ENCODE measurements at places on chromosomes 3 and 15. TPM values are rescaled to one million over a fixed set of nuclear protein-coding genes. Genes with fewer than 3 reads are reported as not detected.

- no peak for DNase-seq
Observed at GRCh38 chr3:180036092-180036670, 556 bp downstream of the PEX5L start.

DNA sequence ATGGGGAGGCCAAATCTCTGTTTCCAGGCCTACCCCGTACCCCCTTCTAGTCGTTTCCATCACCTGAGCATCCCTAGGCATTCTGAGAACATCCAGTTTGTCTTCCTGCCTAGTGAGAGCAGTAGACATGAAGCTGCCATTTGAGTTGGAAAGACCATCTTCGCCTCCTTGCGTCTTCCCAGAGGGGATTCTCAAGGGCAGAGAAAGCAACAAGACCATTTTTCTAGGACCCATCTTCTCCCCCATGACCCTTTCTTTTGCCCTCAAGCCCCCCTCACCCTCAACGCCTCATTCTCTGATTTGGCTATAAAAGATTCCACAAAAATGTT, 148.7 kb upstream of the BHLHE40 start:
- no peak for DNase-seq

GRCh38 chr15:80462836-80463512, 58.8 kb downstream of the ARNT2 start:
- DNase-seq: no peak

GRCh38 chr3:135929670-135930069, 35.9 kb upstream of the PPP2R3A start:
- no peak for DNase-seq

PLA2G4F gene
- 0.30 TPM for total RNA-seq

- no peak for DNase-seq
Observed at GRCh38 chr15:35023804-35024203, 35.7 kb upstream of the ZNF770 start.

- no peak for DNase-seq
Observed at GRCh38 chr3:121819236-121819635, 15.6 kb downstream of the IQCB1 start.

DISP2 gene
- 0.26 TPM for total RNA-seq

- no peak for DNase-seq
Observed at GRCh38 chr3:81723732-81724313, 37.6 kb downstream of the GBE1 start.

- no peak for DNase-seq
Observed at GRCh38 chr3:65564483-65564882, 474.2 kb downstream of the MAGI1 start.

CHRNA7 gene
- total RNA-seq: not detected

MCTP2 gene
- total RNA-seq: 14.2 TPM

- DNase-seq: no peak
Observed at GRCh38 chr15:66715181-66715624, 13.2 kb downstream of the SMAD6 start.

- peak; percentile 59 for DNase-seq
Observed at GRCh38 chr3:195863121-195864061, 45.0 kb downstream of the TNK2 start.

- no peak for DNase-seq
Observed at GRCh38 chr15:37076543-37076942, 23.8 kb downstream of the MEIS2 start.

RNF111 gene
- total RNA-seq: 22.6 TPM

- DNase-seq: no peak
Observed at GRCh38 chr3:10389995-10390394, 69.1 kb upstream of the SEC13 start.

C15orf62 gene
- 0.53 TPM for total RNA-seq

CACNA2D3 gene
- total RNA-seq: not detected

- no peak for DNase-seq
Observed at GRCh38 chr15:55555089-55555488, 33.1 kb downstream of the PYGO1 start.

- DNase-seq: no peak
Observed at GRCh38 chr3:57086201-57086600, 25.7 kb downstream of the SPATA12 start.

- DNase-seq: no peak
Observed at GRCh38 chr15:34365091-34365825, 1.7 kb downstream of the LPCAT4 start.

PYGO1 gene
- total RNA-seq: 0.05 TPM

GXYLT2 gene
- not detected for total RNA-seq

SNX22 gene
- total RNA-seq: 0.26 TPM

- DNase-seq: no peak
Observed at GRCh38 chr3:124461838-124462632, 268.2 kb upstream of the UMPS start.

- peak; percentile 11 for DNase-seq
Observed at GRCh38 chr3:188092648-188093047, 61.3 kb upstream of the LPP start.

ADAMTSL3 gene
- total RNA-seq: not detected

ZNF385D gene
- total RNA-seq: not detected

- no peak for DNase-seq
Observed at GRCh38 chr3:184200825-184201224, 14.8 kb downstream of the ABCF3 start.

- DNase-seq: no peak
Observed at GRCh38 chr3:123330441-123330991, 118.4 kb downstream of the ADCY5 start.

DNA sequence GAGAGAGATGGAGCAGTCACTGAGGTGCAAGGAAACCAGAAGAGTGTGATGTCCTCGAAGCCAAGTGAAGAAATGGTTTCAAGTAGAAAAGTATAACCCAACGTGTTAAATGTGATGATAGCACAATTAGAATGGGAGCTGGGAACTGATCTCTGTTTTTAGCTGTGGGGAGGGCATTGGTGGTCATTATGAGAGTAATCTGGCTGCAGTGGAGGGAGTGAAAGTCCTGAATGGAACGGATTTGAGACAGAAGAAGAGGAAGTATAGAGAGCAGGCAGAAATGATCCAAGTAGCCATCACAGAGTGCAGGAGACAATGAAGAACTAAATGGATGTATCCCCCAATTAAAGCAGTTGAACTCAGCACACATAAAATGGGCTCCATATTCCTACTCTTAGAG, 235.3 kb downstream of the IGSF11 start:
- DNase-seq: no peak

DNA sequence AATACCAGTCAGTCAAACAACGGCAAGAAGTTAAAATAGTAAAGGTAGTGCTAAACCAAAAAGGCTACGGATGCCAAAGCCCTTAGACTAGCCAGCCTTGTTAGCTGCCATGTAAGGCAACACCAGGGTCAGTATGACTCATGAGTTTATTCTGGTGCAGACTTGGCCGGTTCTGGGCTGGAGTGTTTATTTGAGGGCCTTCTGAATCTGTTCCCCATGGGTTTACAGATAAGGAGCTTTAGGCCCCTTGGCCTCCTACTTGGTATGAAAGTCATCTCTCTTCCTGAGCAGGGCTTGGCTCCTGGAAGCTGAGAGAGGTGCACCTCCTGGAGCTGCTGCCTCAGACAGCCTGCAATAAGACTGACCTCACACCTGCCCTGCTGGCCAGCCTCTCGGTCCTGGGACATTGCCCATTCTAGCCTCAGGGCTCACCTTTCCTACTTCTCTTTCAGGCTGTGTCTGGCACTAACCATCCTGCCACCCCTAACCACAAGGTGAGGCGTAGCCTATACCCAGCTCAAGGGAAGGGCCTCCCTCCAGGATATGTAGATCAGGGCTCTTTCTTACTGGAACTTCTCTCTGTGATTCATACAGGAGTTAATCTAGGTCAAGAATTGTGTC, 10.4 kb upstream of the RTP1 start:
- DNase-seq: no peak

UCN2 gene
- 0.13 TPM for total RNA-seq

- no peak for DNase-seq
Observed at GRCh38 chr15:83283138-83283812, 1.2 kb downstream of the BNC1 start.

GRCh38 chr3:47741925-47742324, 39.8 kb downstream of the SMARCC1 start:
- no peak for DNase-seq

- no peak for DNase-seq
Observed at GRCh38 chr3:74059301-74059922, 434.7 kb upstream of the PDZRN3 start.

PDZRN3 gene
- 0.22 TPM for total RNA-seq

ATP2C1 gene
- 50.2 TPM for total RNA-seq

- no peak for DNase-seq
Observed at GRCh38 chr3:137121704-137122314, 164.0 kb downstream of the IL20RB start.

DNA sequence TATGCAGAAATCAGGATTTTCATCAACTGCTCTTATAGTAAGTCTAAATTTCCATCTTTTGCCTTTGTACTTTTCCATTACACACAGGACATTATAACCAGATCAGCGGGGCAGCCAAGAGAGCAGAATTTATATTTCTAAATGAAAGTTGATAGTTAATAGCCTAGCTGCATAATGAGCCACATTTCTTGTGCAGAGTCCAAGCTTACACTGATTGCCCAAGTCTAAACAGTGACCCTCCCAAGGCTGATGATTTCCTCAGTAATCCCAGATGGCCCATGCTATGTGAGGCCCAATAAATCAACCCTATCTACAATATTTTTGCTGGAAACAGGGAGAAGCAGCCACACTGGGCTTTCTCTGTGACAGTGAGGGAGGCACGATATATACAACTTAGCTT, 475.8 kb upstream of the KCNMB2 start:
- DNase-seq: no peak

DNA sequence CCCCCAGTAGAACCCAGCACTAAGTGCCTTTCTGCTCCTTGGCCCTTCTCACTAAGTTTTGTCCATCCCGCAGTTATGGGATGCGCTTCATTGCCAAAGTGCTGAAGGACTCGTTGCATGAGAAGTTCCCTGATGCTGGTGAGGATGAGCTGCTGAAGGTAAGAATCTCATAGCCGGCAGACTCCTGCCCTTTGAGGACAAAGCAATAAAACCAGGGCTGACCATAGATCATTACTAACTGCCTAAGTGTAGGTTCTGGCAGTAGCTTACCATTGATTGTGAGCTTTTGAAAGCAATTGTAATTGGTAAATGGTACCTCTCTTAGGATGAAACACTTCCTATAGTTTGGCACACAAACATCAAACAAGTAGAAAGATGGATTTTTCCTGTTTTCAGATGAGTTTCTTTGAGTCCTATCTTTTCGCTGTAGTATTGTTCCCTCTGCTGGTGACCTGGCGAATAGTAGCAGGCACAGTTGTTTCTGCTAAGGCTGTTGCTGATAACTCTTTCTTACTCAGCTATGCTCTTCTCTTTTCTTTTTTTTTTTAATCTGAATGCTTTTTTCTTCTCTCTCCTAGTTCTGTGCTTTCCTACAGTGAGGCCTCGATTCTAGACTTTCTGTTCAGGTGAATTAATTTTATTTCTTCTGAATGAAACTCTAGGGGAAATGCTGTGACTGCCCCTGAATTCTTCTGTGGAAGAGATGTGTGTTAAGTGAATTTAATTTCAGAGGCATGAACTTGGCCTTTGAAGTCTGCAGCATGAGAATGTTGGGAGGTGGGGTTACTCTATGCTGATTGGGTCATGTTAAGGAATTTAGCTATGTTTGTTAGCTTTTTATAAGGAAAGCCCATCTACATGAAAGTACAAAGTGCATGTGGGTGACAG, 47.4 kb upstream of the CRTC3 start:
- DNase-seq: peak; percentile 40

GRCh38 chr3:89098964-89099585, 8.3 kb upstream of the EPHA3 start:
- DNase-seq: no peak

TMED3 gene
- total RNA-seq: 48.9 TPM

GRCh38 chr3:124592658-124593441, 137.4 kb upstream of the UMPS start:
- no peak for DNase-seq

MANF gene
- 236 TPM for total RNA-seq

DNA sequence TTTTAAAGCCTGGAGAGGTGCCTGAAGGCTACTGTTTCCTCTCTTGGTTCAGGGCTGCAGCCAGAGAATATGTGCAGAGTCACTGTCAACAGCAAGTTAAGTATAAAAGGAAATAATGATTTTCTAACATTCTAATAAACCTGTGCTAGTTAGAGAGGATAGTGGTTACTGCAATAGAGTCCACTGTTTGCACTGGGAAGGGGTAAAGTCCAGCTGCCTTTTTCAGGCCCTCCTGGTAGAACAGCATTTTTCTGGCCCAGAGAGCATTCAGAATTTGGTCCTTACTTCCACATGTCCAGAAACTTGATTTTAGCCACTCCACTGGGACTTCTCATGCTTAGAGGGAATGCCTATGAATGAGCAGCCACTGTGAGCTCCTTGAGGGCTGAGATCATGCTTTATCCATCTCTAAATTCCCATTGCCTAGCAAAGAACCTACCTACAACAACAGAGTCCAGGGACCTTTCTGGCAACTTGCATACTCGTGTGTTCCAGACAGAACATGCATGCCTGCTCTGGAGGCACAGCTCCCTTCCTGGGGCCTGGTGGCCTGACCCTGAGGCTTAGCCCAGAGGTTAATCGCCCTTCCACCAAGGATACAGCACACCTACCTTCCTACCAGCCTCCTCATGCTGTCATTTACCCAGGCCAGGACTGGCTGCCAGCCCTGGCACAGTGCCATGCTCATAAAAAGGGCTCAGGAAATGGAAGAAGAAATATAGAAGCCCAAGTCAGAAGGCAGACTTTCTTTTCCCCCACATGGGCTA, 50.3 kb upstream of the ATP13A3 start:
- DNase-seq: no peak

DNA sequence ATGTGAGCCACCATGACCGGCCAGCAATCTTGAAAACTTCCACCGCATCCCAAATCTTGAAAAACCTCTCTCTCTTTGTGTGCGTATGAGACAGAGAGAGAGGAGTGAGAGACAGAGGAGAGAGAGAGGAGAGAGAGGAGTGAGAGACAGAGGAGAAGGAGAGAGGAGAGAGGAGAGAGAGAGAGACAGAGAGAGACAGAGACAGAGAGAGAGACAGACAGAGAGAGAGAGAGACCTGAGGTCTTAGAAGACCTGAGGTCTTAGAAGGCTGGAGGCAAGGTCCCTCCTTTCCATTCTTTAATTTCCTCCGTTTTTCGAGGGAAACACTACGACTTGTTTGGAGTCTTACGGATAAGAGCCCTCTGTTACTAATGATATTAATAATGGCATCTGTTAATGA, 39.5 kb downstream of the TMEM40 start:
- DNase-seq: no peak

GRCh38 chr3:148990236-148990635, 1.1 kb upstream of the GYG1 start:
- no peak for DNase-seq

GRCh38 chr15:74907163-74907870, 666 bp upstream of the FAM219B start:
- DNase-seq: no peak

Data from activated T-cell treated with anti-CD3 and anti-CD28 coated beads, Interleukin-2, amount 50 U/mL, for 4 hours (primary cell).